ENCODE measurements at places on chromosomes 13 and 19.

DNA sequence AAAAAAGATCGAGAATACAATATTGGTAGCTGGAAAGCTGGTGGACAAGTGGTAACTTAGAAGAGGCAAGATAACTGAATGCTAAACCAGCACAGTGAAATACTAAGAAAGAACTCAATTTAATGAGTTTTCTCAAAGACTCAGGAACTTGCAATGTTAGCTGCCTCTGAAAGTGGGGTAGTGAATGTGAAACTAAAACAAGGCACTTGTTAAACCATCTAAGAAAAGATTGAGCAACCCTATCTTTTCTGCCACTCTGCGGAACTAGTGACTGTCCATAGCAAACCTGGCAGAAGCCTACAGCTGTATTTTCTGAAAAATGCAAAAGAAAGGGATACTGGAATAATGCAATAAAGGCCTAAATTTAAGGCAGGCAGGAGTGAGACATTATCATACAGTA lies 1574.4 kb upstream of the PRR20A start:
- DNase-seq: no peak

DNA sequence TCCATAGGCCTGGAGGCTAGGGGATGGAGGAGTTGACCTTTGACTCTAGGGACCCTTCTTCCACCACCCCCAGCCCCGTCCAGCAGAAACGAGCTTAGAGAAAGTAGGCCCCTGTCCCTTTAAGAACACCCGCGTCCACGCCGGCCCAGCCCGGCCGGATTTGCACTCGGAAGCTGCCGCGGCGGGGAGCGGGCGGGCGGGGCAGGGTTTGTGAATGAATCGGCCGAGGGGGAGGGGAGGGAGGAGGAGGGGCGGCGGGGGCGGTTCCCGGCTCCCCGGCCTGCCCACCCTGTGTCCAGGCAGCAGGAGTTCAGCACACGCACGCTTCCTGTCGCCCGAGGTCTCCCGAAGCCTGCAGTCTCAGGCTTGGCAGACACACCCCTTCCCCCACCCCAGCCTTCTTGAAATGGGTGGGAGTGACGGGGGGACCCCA lies 1.5 kb downstream of the UNC13A start:
- DNase-seq: no peak

GRCh38 chr13:45882626-45883025 lies 31.1 kb upstream of the SIAH3 start:
- no peak for DNase-seq

- no peak for DNase-seq
Observed at GRCh38 chr13:72195044-72195704, 328.2 kb upstream of the DACH1 start.

- no peak for DNase-seq
Observed at GRCh38 chr13:112134391-112135075, 67.6 kb downstream of the SOX1 start.

Data from stimulated activated naive CD8-positive, alpha-beta T cell treated with anti-CD3 and anti-CD28 coated beads, Interleukin-15, amount 100 ng/mL, for 72 hours (primary cell).